ENCODE measurements at places on chromosomes 6 and 20.
A peak's percentile ranks its signal among the peaks of the same experiment; 100 is the strongest.

DNA sequence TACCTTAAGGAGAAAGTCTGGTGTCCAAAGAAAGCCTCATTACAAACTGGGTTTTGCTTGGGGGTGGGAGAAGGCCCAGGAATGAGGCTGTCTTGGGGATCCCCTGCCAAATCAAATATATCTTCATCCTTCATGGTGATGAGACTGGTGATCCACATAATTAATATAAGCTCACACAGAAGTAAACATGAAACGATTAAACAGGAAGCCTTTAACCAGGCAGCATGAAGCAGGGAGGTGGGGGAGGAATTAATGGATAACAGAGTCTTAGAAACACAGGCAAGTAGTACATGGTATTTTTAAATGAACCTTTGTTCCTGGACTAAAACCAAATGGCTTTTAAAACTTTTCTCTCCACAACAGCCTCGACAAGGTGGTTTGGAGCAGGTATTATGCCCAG, 437.5 kb downstream of the TFAP2A start:
- DNase-seq, result no peak

GRCh38 chr6:118650582-118651281, 659 bp downstream of the CEP85L start:
- peak; percentile 65 for DNase-seq

DNA sequence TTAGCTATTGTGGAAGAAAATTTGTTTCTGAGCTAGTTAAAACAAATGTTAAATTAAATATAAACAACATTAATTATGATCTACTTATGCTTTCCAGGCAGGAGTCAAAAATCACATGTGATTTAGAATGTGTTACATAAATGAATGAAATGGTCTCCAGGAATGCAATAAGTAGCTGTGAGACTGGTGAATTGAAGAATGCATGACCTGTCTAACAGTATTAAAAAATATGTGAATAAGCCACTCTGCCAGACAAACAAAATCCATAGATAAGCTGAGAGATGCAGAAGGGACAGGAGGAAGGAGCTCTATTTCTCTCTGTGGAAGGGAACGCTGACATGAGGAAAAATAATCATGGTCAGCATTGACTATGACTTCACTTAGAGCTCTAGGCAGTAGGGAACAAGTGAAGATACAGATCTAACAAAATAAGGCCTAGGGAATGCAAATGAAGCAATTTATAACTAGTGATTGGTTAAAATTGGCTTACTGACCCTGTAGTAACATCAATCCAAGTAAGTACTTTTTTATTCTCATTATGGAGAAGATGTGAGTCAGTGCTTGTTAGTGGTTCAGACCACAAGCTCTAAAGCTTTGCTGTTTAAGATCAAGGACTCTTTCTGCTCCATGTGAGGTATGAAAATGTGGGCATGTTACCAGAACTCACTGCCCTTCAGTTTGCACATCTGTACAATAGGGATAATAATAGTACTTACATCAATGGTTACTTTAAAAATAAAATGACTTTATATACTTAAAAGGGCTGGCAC, 432.6 kb downstream of the MMUT start:
- DNase-seq, result no peak

GRCh38 chr6:52909531-52909930, at the start of gene GSTA3:
Gene GSTA3 (minus strand): TSS chr6:52909698. CDS start chr6:52905834, 3,864 bp downstream.
- no peak for DNase-seq

Data from C1 segment of cervical spinal cord (tissue), 14 donors.